ENCODE measurements at places on chromosomes 6 and 20. TPM values are rescaled to one million over a fixed set of nuclear protein-coding genes. Genes with fewer than 3 reads are reported as not detected.

- H3K4me1 ChIP-seq = no peaks in the 10 kb centered on the region
- H3K36me3 ChIP-seq = no peaks in the 10 kb centered on the region
- H3K27ac ChIP-seq = peak overlapping the region; percentile 25
- H3K27me3 ChIP-seq = no peaks in the 10 kb centered on the region
- no peak for DNase-seq
Measured at GRCh38 chr6:136037242-136037875, 185.9 kb downstream of the PDE7B start.

GRCh38 chr6:170025935-170026750 lies 264.7 kb downstream of the DLL1 start:
- H3K27ac ChIP-seq = peak overlapping the region; percentile 66
- H3K4me3 ChIP-seq = no peak overlapping the region
- peak; percentile 85 for DNase-seq
- H3K27me3 ChIP-seq = no peaks in the 10 kb centered on the region
- no peaks in the 10 kb centered on the region for H3K36me3 ChIP-seq
- peaks cover 14% of the 10 kb centered on the region for H3K4me1 ChIP-seq

DNA sequence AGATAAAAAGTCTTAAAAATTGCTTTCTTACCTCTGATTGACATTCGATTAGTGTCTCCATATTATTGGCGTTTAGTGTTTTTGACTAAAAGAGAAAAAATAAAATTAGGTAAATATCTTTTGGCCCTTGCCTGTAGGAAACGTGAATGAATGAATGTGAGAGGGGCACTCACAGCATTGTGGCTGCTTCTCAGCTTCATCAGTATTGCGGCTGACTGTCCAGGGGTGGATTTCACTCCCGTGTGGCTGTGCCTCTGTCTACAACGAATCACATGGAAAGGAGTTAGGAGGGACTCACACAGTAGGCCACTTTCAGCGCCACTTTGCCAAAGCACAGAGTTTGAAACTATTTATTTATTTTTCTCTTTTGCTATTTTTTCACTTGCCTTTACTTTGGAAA lies 844 bp downstream of the TAGAP start:
- H3K4me3 ChIP-seq = no peak overlapping the region
- H3K36me3 ChIP-seq = no peaks in the 10 kb centered on the region
- peak overlapping the region; percentile 42 for H3K27ac ChIP-seq
- no peak for DNase-seq

DNA sequence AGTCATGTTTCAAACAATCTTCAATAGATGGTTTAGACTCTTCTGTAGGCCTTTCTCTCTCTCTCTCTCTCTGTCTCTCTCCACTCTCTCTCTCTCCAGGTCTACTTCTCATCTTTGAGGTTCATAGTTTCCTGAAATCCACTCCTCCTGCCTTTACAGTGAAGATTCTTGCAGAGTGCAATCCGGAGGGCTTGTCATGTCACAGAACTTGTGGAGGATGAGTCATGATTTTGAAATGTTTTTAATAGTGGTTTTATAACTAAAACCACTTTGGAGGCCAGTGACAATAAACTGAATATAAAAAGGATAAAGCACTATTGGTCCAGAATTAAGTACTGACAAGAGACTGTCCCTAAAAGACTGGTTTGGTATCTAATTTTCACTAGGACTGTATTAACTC lies 156.3 kb downstream of the KIF6 start:
- DNase-seq = no peak
- no peaks in the 10 kb centered on the region for H3K36me3 ChIP-seq
- no peak overlapping the region for H3K4me3 ChIP-seq
- H3K27me3 ChIP-seq = no peaks in the 10 kb centered on the region

The EYS gene
- 0.12 TPM for total RNA-seq

GRCh38 chr6:70725817-70726415 lies 58.2 kb downstream of the SMAP1 start:
- H3K4me1 ChIP-seq = no peaks in the 10 kb centered on the region
- H3K36me3 ChIP-seq = no peaks in the 10 kb centered on the region
- H3K4me3 ChIP-seq = no peak overlapping the region
- DNase-seq = no peak
- no peaks in the 10 kb centered on the region for H3K27me3 ChIP-seq
- H3K27ac ChIP-seq = no peak overlapping the region

DNA sequence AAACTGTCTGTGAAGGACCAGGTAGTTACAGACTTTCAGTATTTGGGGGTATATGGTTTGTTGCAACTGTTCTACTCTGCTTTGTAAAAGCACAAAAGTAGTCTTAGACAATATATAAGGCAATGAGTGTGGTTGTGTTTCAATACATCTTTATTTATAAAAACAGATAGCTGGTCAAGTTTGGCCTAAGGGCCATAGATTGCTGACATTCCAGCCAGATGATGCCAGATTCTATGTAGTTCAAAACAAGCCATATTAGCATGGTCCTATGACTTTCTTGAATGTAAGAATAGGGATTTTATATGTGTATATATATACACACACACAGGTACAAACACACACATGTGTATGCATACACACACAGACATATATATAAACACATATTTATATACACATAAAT lies 201.8 kb downstream of the GRIK2 start:
- no peak overlapping the region for H3K27ac ChIP-seq
- no peaks in the 10 kb centered on the region for H3K4me1 ChIP-seq
- H3K4me3 ChIP-seq = no peak overlapping the region

DNA sequence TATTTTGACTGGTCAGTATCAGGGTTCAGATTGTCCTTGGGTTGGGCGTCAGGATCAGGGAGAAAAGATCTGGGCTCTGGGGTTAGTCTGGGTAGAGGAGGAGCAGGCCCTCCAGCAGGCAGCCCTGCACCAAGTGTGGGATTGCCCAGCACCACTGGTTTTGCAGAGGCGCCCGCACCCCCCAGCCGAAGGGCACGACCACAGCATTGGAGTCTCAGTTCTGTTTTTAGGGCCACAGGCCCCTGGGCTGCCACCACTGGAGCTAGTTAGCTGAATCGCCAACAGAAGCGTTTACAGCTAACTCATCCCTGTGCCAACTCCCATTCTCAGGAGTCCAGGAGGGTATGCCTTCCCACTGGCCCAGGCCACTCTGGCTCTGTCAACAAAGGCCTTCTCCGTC lies 84.2 kb downstream of the TCP11 start:
- no peaks in the 10 kb centered on the region for H3K27me3 ChIP-seq
- no peak overlapping the region for H3K4me3 ChIP-seq
- H3K36me3 ChIP-seq = peaks cover 20% of the 10 kb centered on the region
- H3K27ac ChIP-seq = no peak overlapping the region
- DNase-seq = no peak
- H3K4me1 ChIP-seq = no peaks in the 10 kb centered on the region

All from pancreas (tissue), 10 donors.